ENCODE measurements at places on chromosomes 7 and 10.

GRCh38 chr10:128047991-128048818, 78.0 kb downstream of the MKI67 start:
- DNase-seq = peak; percentile 68

- DNase-seq = no peak
These were observed 667.6 kb upstream of the ANKRD30A start for GRCh38 chr10:36457751-36458150.

GRCh38 chr10:92150823-92151222, 140.1 kb downstream of the CPEB3 start:
- no peak for DNase-seq

- no peak for DNase-seq
These were observed 105.0 kb upstream of the LANCL2 start for GRCh38 chr7:55260171-55260570.
